CD4-positive, alpha-beta memory T cell (primary cell): ENCODE measurements at places on chromosomes 11 and 22.

DNA sequence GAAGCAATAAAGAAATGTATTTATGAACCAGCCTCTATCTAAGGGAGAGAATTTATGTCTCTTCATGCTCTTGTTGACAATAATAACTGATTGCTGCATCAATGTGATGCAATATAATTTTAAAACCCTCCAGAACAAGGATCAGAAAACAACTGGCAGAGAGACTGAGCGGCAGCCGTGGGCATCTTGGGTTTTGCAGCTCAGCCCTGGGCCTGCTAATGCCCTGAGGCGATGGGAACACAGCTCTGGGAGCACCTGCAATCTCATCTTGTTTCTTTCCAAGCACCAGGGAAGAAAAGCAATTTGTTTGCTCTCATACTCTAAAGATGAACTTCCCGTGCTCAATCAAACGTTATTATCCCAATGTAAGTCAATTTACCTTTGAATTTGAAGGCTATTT is 245.7 kb downstream of the ST3GAL4 start:
- DNase-seq, result no peak

GRCh38 chr11:123507043-123507442 is 77.0 kb downstream of the GRAMD1B start:
- DNase-seq, result no peak

- DNase-seq, result no peak
Observed at GRCh38 chr22:29078869-29079207, 6.0 kb downstream of the KREMEN1 start.

DNA sequence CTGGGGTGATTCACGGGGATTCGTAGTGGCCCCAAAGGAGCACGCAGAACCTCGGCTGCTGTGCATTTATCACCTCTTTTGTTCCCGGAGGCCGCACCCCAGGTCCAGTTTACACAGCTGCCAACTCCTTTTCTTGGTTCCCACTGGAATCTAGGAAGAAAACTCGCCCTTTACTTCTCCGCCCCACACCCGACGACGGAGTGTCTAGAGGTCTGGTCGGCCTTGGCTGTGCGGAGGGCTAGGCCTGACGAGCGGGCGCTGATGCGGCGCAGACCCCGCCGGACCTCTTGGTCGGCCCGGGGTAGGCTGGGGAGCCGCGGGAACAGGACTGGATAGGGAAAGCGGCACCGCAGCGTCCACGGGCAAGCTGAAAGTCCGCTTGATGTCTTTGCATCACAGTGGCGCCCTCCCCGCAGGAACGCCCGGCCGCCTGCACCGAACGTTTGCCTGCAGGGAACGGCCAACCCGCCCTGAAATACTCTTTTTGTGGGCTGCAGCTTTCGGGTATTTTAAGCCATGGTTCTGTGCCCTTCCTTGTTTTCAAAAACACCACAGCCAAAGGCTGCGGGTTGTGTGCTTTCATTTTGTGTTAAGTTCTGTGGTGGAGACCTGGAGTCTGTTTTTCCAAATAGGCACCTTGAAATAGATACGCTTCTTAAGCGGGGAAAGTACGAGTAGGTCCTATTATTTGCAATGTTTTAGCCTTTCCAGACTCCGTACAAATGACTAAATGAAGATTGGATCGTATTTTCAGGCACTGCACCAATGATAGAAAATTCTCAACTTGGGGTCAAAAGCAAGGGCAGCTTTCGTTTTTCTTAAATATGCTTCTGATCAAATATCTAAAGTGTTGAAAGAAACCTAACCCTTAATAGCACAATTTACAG is 829 bp upstream of the ZBED5 start:
- DNase-seq, result peak; percentile 43

DNA sequence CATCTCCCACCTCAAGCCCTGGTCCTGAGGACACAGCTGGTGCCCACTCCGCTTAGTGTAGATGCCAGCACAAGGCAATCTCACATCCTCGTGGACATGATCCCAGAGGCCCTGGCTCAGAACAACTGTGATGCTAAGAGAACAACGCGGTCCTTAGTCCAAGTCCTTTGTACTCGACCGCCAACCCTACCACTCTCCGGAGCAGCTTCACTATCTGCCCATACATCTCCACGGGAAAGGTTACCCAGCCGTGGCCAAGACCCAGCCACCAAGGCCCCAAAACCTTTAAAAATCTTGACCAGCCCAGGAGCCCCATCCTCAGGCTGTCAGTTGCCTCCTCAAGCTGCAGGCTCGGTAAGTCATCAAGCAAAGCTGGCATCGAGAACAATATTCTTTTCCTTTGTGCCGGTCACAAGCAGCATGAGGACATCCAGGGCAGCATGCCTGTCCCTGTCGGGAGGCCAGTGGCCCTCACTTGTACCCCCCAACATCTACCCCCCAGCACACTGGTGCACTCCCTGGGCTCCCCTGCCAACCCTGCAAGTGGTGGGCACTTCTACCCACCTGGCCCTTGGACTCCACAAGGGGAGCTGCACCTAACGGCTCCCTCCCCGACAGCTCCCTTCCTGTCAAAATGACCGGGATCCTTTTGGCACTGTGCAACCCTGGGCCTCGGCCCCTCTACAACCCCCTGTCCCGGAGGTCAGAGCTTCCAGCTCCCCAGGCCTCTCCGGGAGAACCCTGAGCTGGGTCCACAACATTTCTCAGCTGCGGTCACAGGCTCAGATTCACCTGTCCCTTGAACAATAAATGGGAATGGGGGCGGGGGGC is 2.5 kb downstream of the OSBPL5 start:
- no peak for DNase-seq

DNA sequence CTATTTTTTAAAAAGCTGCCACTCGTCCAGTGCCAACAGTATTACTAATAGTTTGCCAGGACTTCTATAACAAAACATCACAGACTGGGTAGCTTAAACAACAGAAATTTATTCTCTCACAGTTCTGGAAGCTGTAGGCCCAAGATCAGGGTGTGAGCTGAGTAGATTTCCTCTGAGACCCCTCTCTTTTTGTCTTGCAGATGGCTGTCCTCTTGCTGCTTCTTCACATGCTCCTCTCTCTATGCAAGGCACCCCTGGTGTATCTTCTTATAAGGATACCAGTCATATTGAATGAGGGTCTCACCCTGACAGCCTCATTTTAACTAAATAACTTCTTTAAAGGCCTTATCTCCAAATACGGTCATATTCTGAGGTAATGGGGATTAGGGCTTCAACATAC is 390.9 kb downstream of the DLG2 start:
- DNase-seq, result no peak

- no peak for DNase-seq
Observed at GRCh38 chr22:30216710-30217109, 29.8 kb downstream of the LIF start.

- DNase-seq, result no peak
Observed at GRCh38 chr11:46299451-46299961, 22.0 kb downstream of the CREB3L1 start.

GRCh38 chr11:67545280-67545679 is 22.0 kb upstream of the CABP2 start:
- no peak for DNase-seq

DNA sequence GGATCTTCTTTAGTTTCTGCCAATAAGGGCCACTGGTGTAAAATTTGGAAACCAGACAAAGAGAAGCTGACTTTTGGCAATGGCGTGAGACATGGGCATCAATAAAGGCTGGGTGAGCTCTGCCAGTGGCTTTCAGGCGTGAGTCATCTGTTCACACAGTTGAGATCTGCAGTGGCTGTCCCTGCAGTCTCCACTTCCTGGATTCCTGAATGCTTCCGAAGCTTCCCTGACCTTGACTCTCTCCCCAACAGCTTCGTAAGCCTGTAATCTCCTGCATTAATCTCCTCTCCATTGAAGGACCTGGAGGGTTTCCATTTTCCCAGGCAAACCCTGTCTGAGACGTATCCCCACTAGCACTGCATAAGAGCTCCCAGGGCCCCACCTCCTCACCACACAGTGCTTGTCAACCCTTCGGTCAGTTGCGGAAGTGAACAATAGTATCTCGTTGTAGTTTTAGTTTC is 574.7 kb downstream of the TBC1D22A start:
- DNase-seq, result no peak
